ENCODE measurements at places on chromosomes 4 and X.

DNA sequence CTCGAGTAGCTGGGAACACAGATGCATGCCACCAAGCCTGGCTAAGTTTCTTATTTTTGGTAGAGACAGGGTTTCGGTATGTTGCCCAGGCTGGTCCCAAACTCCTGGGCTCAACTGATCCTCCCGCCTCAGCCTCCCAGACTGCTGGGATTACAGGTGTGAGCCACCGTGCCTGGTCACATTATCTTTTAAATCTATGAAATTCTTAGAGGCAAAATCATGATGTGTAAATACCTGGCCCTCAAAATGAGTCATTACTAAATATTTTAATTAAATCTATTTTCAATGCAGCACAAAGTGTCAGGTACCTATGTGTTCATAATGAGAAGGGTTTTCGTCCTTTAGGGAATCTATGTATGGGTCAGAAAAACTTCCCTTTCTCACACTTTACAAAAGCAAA is 222.5 kb upstream of the GPC4 start:
- H3K36me3 ChIP-seq: no peaks in the 10 kb centered on the region
- H3K27me3 ChIP-seq: no peaks in the 10 kb centered on the region
- peaks cover 4% of the 10 kb centered on the region for H3K4me1 ChIP-seq

DNA sequence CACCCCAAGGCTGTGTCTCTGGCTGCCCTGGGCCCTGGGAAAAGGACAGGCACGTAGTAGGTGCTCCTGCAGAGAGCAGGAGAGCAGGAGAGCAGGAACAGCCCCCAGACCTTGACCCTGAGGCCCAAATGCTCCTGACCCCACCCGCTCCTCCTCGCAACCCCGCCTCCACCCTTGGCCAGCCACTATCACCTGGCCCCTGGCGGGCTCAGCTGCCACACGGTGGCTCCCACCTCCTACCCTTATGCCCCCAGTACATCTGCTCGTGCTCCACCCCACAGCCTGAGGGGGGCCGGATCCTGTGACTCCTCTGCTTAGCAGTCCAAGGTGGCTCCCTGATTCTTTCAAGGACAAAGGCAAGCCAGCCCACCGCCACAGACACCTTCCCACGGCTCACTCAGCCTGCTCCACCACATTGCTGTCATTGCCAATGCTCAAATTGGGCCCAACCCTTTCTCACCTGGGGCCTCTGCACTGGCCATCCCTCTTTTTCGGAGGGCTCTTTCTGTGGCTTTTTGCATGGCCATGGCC is 5.4 kb upstream of the HAUS7 start:
- no peak for DNase-seq
- no peak overlapping the region for H3K4me3 ChIP-seq
- H3K4me1 ChIP-seq: no peaks in the 10 kb centered on the region
- H3K27me3 ChIP-seq: peaks cover 50% of the 10 kb centered on the region

GRCh38 chrX:30308263-30309138 is 689 bp downstream of the NR0B1 start:
- H3K27me3 ChIP-seq: peaks cover 24% of the 10 kb centered on the region
- H3K4me3 ChIP-seq: peak overlapping the region; percentile 81
- H3K36me3 ChIP-seq: no peaks in the 10 kb centered on the region

- H3K4me3 ChIP-seq: no peak overlapping the region
- H3K27me3 ChIP-seq: no peaks in the 10 kb centered on the region
- H3K27ac ChIP-seq: no peak overlapping the region
- DNase-seq: no peak
Observed at GRCh38 chr4:182354867-182355266, 111.7 kb downstream of the TENM3 start.

DNA sequence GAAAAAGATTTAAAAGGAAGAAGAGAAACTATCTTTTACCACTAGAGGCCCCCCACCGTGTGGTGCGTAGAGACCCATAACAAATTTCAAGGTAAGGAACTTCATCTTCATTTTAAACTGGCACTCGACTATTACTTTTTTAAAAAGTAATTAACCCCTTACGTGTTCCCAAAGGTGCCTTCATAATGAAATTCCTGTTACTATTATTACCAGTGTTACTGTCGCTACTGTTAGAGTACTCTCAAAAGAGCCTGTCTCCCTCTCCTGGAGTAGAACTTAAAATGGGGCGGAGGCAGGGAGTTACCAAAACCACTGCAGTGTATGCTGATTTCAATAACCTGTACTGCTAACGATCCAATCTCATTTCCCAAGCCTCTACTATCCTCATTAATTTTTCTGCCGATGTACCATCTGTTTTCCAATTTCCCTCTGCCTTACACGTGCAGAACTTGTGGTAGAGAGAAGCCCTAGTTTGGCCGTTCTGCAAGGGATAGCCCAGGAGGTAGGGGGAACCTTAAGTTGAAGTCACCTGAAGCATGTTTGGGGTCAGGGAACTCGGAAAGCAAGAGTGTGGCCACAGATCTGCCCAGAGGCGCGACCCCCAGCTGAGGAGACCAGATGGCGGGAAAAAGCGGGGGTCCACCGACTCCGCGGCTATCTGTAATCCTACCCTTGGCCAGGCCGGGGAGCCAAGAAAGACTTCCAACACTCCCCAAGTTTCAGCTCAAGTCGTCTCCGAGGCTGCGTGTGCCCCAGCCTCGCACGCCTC is 720 bp upstream of the STK26 start:
- no peaks in the 10 kb centered on the region for H3K27me3 ChIP-seq
- no peaks in the 10 kb centered on the region for H3K36me3 ChIP-seq
- peak overlapping the region; percentile 71 for H3K27ac ChIP-seq
- peak overlapping the region; percentile 78 for H3K4me3 ChIP-seq

DNA sequence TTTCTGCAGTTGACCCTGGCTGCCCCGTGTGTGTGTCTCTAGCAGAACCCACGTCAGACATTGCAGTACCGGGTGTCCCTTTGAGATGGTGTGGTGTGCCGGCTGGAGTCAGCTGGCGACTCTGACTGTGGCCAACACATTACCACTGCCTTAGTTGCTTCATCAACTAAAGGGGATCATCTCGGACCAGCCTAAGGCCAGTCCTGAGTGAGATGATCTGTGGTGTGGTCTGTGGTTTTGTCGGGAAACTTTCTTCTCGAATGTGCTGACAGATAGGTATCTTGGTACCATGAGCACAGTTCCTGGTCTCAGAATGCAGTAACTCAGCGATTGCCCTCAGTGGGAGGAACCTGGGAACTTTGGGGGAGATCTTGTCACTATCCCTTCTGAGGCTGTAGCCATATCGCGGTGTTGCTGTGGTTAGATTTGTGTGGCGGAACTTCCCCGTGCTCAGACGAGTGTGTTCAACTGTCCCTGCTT is 15.8 kb downstream of the TBC1D14 start:
- H3K27ac ChIP-seq: no peak overlapping the region
- H3K4me3 ChIP-seq: no peak overlapping the region
- no peaks in the 10 kb centered on the region for H3K27me3 ChIP-seq
- H3K36me3 ChIP-seq: peaks cover 35% of the 10 kb centered on the region
- DNase-seq: no peak
- peaks cover 13% of the 10 kb centered on the region for H3K4me1 ChIP-seq

DNA sequence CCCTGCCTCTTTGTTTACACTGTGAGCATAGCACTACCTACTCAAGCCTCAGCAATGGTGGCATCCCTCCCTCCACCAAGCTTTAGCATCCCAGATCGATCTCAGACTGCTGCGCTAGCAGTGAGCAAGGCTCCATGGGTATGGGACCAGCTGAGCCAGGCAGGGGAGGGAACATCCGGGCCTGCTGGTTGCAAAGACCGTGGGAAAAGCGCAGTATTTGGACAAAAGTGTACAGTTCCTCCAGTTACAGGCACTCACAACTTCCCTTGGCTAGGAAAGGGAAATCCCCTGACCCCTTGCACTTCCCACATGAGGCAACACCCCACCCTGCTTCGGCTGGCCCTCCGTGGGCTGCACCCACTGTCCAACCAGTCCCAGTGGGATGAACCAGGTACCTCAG is 26.5 kb downstream of the EGF start:
- H3K4me3 ChIP-seq: no peak overlapping the region
- DNase-seq: no peak
- no peak overlapping the region for H3K27ac ChIP-seq
- H3K27me3 ChIP-seq: no peaks in the 10 kb centered on the region

- H3K4me1 ChIP-seq: no peaks in the 10 kb centered on the region
- no peaks in the 10 kb centered on the region for H3K27me3 ChIP-seq
- no peaks in the 10 kb centered on the region for H3K36me3 ChIP-seq
- no peak overlapping the region for H3K4me3 ChIP-seq
- peak; percentile 54 for DNase-seq
Observed at GRCh38 chr4:173014113-173014558, 154.5 kb upstream of the GALNT7 start.

DNA sequence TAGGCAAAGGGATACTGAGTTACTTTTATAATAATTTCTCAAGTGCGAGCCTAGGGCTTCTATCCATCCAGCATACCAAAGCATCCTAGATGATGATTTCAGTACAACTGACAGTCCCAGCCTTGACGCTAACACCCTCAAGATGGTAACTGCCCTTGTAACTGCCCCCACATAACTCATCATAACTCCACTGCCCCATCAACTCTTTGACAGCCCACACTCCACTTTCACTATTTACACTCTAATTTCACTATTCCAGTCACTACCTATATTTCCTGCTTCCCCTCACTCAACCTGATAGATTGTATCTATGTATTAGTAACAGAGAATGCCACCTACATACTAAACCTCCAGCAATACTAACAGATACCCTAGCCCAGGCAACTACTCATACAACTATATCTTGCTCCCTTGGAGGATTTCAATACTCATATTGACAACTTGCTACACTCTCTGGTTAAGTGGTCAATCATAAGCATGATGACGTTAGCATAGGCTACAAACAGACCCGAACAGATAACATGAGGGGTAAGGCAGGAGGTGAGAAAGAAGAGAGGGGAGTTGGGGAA is 65.0 kb downstream of the HUWE1 start:
- no peaks in the 10 kb centered on the region for H3K27me3 ChIP-seq
- H3K36me3 ChIP-seq: peaks cover 11% of the 10 kb centered on the region
- H3K4me3 ChIP-seq: no peak overlapping the region
- DNase-seq: no peak

GRCh38 chr4:90840291-90840690 is 713.1 kb downstream of the CCSER1 start:
- no peaks in the 10 kb centered on the region for H3K36me3 ChIP-seq
- H3K27ac ChIP-seq: no peak overlapping the region
- no peak for DNase-seq
- H3K4me3 ChIP-seq: no peak overlapping the region

DNA sequence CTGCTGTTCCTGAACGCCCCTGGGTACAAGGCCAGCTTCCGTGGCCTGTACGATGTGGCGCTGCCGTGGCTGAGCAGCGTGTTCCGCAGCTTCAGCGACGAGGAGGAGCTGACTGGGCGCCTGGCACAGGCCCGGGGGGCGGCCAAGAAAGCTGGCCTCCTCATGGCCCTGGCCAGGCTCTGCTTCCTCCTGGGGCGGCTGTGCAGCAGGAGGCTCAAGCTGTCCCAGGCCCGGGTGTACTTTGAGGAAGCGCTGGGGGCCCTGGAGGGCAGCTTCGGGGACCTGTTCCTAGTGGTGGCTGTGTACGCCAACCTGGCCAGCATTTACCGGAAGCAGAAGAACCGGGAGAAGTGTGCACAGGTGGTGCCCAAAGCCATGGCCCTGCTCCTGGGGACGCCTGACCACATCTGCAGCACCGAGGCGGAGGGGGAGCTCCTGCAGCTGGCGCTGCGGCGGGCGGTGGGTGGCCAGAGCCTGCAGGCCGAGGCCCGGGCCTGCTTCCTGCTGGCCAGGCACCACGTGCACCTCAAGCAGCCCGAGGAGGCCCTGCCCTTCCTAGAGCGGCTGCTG is 28.2 kb downstream of the SH3TC1 start:
- H3K4me3 ChIP-seq: no peak overlapping the region
- H3K36me3 ChIP-seq: no peaks in the 10 kb centered on the region
- H3K27ac ChIP-seq: no peak overlapping the region

DNA sequence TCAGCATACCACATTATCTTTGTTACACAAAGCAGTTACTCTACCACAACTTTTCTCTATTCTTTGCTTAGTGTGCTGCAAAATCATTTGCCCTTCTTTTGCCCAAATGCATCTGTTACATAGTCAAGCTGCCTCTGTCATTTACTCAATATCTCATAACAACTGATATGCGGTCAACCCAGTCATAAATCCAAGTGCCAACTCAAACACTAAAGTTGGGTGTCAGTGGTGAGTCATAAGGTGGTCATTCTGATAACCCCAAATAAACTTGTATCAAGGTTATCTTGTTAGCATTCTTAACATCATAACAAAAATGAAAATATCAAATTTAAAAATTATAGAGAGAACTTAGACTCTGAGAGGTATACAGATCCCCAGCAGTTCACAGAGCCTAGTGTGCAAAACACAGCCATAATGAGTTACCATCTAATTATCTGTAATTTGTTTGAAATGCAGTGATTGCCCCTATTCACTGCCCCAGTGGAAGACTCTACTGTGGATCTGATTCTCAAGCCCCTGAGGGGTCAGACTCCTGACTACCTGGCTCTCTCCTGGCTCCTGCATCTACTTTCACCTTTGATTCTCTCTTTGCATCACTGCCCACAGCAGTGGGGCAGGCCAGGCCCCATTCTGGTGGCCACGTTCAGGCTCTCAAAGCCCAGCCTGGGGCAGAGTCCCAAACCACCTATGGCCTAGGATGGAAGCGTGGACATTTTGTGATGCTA is 29.2 kb downstream of the TBC1D9 start:
- H3K27ac ChIP-seq: no peak overlapping the region
- no peak overlapping the region for H3K4me3 ChIP-seq
- H3K36me3 ChIP-seq: no peaks in the 10 kb centered on the region
- no peaks in the 10 kb centered on the region for H3K4me1 ChIP-seq
- H3K27me3 ChIP-seq: no peaks in the 10 kb centered on the region

DNA sequence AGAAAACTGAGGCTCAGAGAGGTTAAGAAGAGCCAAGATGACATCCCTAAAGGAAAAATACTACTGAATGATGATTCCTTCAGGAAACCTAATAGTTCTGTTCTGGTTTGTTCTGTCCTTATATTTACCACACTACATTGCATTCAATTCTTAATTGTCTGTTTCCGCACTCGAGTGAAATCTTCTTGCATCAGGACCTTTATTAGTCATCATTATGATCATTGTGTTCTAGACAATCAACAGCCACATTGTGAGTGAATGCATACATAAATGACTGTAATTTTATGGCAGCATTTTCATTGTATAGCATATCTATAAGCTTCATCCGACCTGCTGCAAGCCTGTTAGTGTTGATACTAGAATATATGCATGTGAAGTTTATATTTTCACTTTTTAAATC is 156.7 kb upstream of the FAM241A start:
- H3K27ac ChIP-seq: no peak overlapping the region
- DNase-seq: no peak
- H3K27me3 ChIP-seq: no peaks in the 10 kb centered on the region
- no peaks in the 10 kb centered on the region for H3K36me3 ChIP-seq
- H3K4me3 ChIP-seq: no peak overlapping the region
- peaks cover 2% of the 10 kb centered on the region for H3K4me1 ChIP-seq

GRCh38 chr4:164509951-164510350 is 244.0 kb upstream of the SMIM31 start:
- H3K27ac ChIP-seq: no peak overlapping the region
- no peaks in the 10 kb centered on the region for H3K36me3 ChIP-seq
- no peaks in the 10 kb centered on the region for H3K4me1 ChIP-seq
- no peak for DNase-seq
- H3K4me3 ChIP-seq: no peak overlapping the region

Measured in neuronal stem cell (in vitro differentiated cells).